ENCODE measurements at places on chromosomes 7 and 10.
A peak's percentile ranks its signal among the peaks of the same experiment; 100 is the strongest.

DNA sequence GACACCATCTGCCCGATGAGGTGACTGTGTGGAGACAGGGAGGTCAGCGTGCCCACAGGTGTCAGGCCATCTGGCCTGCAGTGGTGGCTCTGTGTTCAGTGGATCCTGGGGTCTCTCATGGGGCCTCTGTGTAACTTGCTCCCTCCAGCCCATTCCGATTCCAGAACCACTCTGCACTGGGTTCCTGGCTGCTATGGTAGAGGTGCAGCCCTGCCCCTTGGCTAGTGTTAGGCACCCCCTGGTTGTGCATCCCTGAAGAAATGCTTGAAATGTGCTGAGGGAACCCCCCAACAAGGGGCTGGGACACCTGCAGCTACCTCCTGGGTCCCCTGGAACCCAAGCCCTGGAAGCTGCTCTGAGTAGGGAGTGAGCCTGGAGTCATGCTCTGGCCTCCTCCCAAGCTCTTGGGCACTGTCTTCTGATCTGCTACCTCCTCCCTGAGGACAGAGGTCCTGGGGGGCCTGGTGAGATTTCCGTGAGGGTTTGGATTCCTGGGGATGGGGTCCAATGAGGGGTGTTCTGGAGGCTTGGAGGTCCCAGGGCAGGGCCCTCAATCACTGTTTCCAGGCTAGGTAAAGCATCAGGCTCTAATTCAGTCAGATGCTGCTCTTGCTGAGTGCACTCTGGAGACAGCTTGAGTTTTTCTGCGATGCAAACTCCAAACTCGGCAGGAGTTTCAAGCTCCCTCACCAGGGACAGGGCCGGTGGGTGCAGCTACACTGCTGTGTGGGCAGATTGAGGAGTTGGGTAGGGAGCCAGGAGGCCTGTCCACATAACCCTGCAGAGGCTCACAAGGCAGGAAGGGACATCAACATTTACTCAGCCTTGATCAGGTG lies 27.7 kb downstream of the RAMP3 start:
- DNase-seq, result no peak

GRCh38 chr7:90655566-90655965 lies 59.4 kb downstream of the CDK14 start:
- no peak for DNase-seq

GRCh38 chr7:39488467-39489393 lies 77.5 kb upstream of the YAE1 start:
- no peak for DNase-seq

DNA sequence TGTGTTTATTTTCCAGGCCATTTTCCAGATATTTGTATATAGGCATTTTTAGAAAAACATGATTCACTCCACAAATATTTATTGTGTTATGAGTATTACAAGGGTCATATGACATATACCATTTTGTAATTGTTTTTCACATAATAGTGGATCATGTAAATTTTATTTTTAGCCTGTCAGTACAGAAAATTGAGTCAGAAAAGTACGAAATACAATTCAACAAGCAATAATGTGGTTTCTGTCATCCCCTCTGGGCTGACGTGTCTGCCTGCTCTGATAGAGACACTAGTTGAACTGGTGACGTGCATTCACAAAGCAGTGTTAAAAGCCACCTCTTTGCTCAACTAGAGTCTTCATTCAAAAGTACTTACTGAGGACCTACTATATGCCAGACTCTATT lies 97.9 kb upstream of the STEAP1B start:
- DNase-seq, result no peak

DNA sequence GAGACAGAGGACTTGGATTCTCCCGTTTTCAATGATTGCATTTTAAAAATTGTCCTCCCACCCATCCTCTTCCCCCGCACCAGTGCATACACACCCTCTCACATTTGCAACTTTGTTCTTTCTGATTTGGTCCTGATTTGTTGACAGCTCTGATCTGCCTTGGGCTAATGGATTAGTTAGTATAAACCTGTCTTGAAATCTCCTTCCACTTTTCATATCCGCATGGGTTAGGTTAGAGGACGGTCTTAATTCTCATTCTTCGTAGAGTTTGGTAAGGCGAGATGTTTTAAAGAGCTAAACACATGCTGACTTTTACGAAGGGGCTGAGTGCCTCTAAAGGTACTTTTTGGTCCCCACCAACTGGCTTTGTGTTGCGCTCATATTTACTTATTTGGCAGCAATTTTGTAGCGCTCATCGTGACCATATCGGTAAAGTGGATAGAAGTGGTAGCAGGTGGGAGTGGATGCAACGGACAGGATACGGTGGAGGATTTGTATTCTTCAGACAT lies 1.1 kb downstream of the AHR start:
- DNase-seq, result peak; percentile 45

DNA sequence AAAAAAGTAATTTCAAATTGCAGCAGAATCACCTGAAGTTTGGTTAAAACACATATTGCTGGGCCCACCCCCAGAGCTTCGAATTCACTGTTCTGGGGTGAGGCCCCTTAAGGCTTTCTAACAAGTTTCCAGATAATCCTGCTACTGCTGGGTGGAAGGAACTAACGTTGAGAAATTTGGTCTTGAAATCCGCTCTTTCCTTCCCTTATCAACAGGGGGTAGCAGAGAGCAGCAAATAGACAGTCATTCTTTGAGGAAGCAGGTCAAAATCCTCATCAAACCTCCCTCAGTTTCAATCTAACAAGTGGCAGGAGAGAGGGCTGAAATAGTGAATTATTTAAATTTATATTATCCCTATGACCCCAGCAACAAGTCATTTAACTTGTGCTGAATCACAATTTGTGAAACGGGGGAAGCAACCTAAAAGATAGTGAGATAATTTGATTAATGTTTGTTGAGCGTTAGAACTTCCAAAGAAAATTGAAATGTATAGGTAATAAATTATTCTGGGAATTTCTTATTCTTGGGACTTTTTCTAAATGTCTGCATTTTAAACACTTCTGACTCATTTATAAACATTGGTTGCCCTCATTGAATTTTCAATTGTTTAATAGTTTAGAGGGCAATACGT lies 21.7 kb upstream of the MALSU1 start:
- peak; percentile 65 for DNase-seq

DNA sequence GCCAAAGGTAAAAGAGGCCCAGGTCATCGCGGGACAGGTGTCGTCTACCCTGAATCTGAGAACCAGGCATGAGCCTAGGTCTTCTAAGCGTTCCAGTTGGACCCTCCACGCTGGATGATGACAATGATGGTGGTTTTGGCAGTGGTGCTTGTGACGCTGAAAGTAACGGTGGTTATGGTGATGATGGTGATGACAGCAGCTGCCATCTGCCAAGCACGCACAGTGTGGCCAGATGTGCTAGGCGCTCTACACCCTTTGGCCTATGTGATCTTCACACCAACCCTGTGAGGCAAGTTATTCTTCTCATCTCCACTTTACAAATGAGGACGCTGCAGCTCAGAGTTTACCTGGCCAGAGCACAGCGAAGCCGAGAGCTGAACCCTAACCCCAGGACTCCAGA lies 93.9 kb downstream of the FAM53B start:
- no peak for DNase-seq

- DNase-seq, result no peak
These were observed 639.7 kb downstream of the AUTS2 start for GRCh38 chr7:70237831-70238575.

- DNase-seq, result no peak
These were observed 379.0 kb upstream of the FZD8 start for GRCh38 chr10:36021096-36021495.

DNA sequence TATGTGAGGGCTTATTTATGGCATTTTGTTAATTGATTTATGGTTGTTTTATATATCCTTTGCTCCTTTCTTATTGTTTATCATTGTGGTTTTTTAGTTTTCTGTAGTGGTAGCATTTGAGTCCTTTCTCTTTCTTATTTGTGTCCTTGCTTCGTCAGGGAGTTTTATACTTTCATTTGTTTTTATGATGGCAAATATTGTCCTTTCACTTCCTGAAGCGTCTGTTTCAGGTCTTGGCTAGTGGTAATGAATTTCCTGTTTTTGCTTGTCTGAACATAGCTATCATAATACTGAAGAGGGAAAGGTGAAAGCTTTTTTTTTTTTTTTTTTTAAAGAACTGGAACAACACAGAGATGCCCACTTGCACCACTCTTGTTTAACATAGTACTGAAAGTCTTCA lies 228.2 kb downstream of the ATRNL1 start:
- no peak for DNase-seq

GRCh38 chr7:148031019-148031418 lies 559.5 kb upstream of the C7orf33 start:
- DNase-seq, result no peak

DNA sequence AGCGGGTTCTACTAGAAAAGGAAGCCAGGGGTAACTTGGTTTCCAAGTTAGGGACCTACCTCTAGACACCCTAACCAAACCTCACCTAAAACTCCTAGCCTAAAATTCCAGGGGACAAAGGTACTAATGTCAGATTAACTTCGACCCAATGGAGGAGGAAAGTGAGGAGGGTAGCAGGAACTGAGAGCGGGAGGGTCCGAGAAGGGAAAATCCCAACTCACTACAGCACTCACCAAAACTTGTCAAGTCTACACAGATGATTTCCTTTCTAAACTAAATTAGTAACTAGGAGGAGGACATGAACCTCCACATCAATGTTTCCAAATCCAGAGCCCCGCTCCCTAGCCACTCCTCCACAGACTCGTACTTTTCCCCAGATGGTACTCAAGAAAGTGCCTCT lies 22.6 kb downstream of the CHCHD3 start:
- no peak for DNase-seq

GRCh38 chr10:83371696-83372490 lies 767.4 kb upstream of the GHITM start:
- no peak for DNase-seq

- DNase-seq, result no peak
These were observed 101.2 kb upstream of the PARD3 start for GRCh38 chr10:34916314-34916713.

DNA sequence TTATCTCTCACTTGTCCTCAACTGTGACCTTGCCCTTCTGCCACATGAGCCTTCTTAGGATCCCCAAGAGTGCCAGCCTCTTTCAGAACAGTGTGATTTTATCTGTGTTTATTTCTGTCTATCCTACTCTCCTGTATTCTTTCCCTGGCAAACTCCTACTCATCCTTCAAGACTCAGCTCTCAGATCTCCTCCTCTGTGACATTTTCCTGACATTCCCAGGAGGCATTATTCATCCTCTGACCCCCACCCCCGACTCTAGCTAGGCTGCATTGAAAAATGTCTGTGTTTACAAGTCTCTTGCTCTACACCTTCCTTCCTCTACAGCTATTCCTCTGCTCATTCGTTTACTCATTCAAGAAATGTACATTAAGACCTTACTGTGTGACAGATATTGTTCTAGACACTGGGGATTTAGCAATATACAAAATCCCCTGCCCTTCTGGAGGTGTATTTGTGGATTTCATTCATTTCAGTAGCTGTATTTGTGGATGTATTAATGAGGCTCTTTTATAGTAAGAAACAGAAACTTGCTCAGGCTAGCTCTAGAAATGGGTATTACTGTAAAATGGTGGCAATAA lies 61.4 kb upstream of the COMTD1 start:
- DNase-seq, result no peak

- DNase-seq, result peak; percentile 33
These were observed 168.6 kb downstream of the MLLT10 start for GRCh38 chr10:21702633-21703111.

GRCh38 chr10:133059571-133059970 lies 28.2 kb upstream of the ADGRA1 start:
- DNase-seq, result no peak

GRCh38 chr10:104080762-104081161 lies 4.9 kb downstream of the COL17A1 start:
- DNase-seq, result no peak

All from activated CD8-positive, alpha-beta T cell treated with anti-CD3 and anti-CD28 coated beads, Interleukin-2, amount 10 ng/mL, durations not matched to agents 7 days and 5 days (primary cell).